Stimulated activated CD4-positive, alpha-beta T cell treated with anti-CD3 and anti-CD28 coated beads, Interleukin-12 subunit alpha, Interleukin-12 subunit beta, amount 100 ng/mL, for 4 hours (primary cell): ENCODE measurements at places on chromosomes 1 and 21.

DNA sequence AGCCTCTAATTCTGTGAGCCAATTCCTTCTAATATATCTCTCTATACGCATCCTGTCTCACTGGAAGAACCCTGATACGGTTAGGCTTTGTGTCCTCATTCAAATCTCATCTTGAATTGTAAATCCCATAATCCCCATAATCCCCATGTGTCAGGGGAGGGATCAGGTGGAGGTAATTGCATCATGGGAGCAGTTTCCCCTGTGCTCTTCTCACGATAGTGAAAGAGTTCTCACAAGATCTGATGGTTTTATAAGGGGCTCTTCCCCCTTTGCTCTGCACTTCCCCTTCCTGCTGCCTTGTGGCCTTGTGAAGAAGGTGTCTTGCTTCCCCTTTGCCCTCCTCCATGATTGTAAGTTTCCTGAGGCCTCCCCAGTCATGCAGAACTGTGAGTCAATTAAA, 116.1 kb downstream of the MRPS6 start:
- DNase-seq, result no peak

- DNase-seq, result no peak
Measured at GRCh38 chr1:20530306-20530705, 22.1 kb upstream of the FAM43B start.

DNA sequence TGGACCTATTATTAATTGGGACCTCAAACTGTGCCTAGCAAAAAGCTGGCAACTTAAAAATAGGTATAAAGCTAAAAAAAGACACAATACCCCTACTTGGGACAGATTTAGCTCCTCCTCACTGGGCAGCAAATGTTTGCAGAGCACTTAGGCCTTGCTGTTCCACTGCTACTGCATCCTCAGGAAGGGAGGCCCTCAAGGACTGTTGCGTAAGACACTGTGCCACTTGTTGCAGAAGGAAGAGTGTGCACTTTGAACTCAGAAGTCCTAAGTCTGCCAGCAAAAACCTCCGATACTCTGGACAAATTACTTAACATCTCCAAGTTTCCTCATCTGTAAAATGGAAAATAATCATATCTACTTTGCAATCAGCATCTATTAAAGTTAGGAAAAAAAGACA, 322.9 kb downstream of the BARHL2 start:
- no peak for DNase-seq

- no peak for DNase-seq
Measured at GRCh38 chr21:31570824-31571566, 88.5 kb upstream of the SOD1 start.

DNA sequence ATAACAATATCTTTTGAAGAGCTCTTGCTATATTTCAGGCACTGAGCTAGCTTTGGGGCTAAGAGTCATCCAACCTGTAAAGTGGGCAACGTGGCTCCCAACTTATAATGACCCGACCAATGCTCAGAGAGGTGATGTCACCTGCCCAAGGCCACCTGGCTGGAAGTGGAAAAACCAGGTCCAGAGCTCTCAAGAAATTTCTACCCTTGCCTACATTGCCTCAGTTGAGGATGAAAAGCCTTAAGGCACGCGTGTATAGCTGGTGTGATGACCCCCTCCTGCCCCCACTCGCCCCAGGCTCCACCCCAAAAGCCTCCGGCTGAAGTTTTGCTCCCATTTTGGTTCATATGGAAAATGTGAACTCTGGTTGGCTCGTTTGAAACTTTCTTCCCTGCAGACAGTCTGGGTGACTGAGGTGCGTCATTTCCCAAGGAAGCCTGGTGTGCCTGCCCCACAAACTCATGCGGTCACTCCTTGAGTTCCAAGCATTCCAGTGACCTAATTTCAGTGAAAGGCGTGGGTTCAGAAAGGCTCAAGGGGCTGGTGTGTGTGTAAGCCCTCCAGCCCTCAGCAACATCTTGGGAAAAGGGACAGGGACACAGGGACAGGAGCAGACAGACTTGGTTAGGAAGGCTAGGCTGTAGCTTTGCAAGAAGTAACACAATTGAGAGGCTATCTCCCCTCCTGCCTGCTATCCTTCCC, 20.5 kb downstream of the HTR1D start:
- DNase-seq, result no peak

- DNase-seq, result no peak
Measured at GRCh38 chr1:214364386-214364785, 83.4 kb downstream of the SMYD2 start.
